ENCODE measurements at places on chromosomes 13 and 19.

- no peak for DNase-seq
Measured at GRCh38 chr19:10237702-10238101, 6.6 kb upstream of the S1PR2 start.

DNA sequence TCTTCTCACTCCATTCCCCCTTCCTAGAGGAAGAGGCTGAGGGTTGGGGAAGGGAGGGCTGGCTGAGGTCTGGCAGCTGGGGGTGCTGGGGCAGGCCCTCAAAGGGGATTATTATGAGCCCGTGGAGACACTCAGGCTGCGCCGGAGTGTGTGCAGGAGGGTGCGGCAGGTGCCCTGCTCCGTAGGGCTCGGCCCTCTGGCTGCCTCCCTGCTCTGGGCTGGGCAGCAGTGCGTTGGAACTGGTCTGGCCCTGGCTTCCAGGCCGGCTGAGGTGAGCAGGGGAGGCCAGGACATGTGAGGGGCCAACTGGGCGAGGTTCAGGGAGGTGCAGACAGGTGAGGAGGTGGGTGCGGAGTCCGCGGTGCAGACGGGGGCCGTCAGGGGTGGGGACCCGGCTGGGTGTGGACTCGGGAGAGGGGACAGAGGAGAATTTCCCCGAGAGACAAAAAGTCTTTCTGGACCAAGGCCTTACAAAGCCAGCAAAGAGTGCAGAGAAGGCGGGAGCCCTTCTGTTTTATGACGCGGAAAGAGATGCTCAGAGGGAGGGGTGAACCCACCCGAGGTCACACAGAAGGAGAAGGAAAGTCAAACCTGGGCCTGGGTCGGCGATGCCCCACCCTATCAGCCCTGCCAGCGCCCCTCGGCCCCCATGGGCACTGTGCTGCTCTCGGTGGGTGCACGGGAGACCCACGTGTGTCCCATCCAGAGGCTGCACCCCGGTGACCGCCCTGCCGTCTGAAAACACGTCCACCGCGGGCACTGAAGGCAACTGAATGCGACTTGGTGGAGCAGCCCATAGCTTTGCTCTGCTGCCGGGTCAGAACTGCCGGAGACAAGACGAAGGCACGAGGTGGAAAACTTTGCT, 31.0 kb downstream of the PIP5K1C start:
- DNase-seq = no peak

- no peak for DNase-seq
Measured at GRCh38 chr19:21699197-21699596, 68.2 kb downstream of the ZNF100 start.

- DNase-seq = no peak
Measured at GRCh38 chr19:15234431-15235130, 2.3 kb upstream of the EPHX3 start.

DNA sequence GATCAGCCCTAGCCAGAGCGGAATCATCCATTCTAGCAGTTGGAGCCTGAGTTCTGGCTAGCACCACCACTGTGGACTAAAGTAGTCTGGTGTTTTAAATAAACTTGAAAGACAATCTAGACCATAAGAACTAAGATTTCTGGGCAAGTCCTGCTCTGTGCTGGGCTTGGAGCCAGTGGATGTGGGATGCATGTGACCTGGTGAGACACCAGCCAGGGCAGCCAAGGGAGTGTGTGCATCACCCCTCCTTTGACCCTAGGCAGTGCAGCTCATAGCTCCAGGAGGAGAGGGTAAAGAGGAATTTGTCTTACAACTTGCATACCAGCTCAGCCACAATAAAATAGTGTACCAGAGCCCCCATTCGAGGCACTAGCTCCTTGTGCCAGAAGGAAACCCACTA, 21.0 kb downstream of the ITGBL1 start:
- DNase-seq = no peak

GRCh38 chr13:80501556-80501955, 160.6 kb upstream of the SPRY2 start:
- no peak for DNase-seq

- peak; percentile 21 for DNase-seq
Measured at GRCh38 chr13:112545856-112546255, 42.1 kb downstream of the TUBGCP3 start.

- DNase-seq = no peak
Measured at GRCh38 chr13:87122551-87122950, 548.6 kb upstream of the SLITRK5 start.

DNA sequence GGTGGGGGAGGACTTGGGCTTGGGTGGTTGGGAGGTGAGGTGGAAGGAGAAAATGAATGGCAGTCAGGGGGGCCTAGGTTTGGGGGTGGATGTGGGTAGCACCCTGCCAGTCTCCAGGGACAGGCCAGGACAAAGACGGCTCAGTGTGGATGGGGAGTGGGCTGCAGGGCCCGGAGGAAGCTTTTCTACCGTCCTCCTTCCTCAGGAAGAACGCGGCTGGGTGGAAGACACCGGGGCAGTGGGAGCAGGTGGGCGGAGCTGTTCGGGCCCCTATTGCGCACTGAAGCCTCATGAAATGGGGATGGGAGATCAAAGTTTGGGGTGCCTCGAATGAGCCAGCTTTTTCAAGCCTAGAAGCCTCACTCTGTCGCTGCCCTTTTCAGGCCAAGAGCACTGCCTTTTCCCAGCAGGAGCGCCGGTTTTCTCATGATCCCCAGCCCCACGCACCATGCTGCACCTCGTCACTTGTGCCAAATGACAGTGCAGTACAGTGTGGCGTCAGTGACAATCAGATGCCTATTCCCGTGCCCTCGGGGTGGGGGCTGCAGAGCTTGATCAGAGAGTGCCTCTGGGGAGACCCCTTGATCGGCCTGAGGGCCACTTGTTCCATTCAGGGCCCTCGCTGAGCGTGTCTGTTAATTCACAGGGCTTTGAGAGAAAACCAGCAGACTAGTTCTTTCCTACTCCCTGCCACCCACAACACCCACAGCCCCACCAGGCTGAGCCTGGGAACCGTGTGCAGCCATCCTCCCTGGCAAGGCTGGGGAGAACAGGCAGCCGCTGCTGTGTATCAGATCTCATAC, 1.5 kb downstream of the CALM3 start:
- no peak for DNase-seq
